ENCODE measurements at places on chromosomes 4 and X. TPM values are rescaled to one million over a fixed set of nuclear protein-coding genes. Genes with fewer than 3 reads are reported as not detected.
A peak's percentile ranks its signal among the peaks of the same experiment; 100 is the strongest.

- DNase-seq: no peak
These were observed 569 bp upstream of the FHL1 start for GRCh38 chrX:136146614-136147314.

- DNase-seq: no peak
These were observed 1.2 kb upstream of the CHRNA9 start for GRCh38 chr4:40333921-40334352.

- no peak for DNase-seq
These were observed 50.9 kb downstream of the NFKB1 start for GRCh38 chr4:102551958-102552565.

- peak; percentile 80 for DNase-seq
These were observed 34.2 kb downstream of the IDS start for GRCh38 chrX:149470955-149471354.

DNA sequence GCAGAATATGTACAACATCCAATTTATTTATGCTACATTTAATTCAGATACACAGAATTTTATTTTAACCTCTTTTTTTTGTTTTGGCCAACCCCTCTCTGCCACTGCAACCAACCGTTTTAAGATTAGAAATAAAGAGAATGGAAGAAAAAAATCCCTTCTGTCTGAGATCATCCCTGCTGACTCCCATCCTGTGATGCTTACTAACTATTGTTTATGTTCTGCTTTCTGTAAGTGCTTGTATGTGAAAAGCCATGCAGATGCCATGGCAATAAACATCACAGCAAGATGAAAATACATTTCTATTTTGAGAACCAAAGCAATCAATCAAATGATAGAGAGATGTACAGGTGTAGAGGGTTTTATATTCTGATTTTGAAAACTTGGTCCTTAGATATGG lies 70.1 kb downstream of the GABRB1 start:
- no peak for DNase-seq

- DNase-seq: no peak
These were observed 1.8 kb downstream of the CCSER1 start for GRCh38 chr4:90128961-90129495.

DNA sequence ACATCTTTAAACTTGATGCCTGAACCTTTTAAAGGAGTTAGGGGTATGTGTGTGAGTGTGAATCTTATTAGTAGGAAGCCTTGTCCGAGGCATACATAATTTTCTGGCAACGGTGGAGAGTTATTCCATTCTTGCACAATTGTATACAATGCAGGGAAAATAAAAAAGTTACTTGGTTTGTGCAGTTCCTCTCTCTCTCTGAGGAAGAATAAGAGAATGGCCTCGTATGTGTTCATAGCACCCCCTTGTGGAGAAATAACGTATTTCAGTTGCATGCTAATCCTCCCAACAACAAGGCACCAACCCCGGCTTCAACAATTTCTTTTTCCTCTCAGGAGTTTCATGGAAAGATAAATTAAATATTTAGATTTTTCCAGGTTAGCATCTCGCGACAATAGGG lies 33.7 kb upstream of the FGF13 start:
- DNase-seq: no peak

GRCh38 chr4:141389649-141390048 lies 169.0 kb downstream of the ZNF330 start:
- no peak for DNase-seq

GRCh38 chr4:139725236-139725635 lies 59.6 kb downstream of the MGST2 start:
- DNase-seq: no peak

GRCh38 chrX:13188731-13189309 lies 131.0 kb downstream of the ATXN3L start:
- DNase-seq: no peak

- DNase-seq: no peak
These were observed 152.3 kb downstream of the CENPC start for GRCh38 chr4:67393007-67393406.

- DNase-seq: no peak
These were observed 178.7 kb downstream of the FBXW7 start for GRCh38 chr4:152357206-152357605.

GRCh38 chr4:47012676-47013075 lies 18.7 kb upstream of the GABRB1 start:
- DNase-seq: no peak

GRCh38 chrX:125894947-125895346 lies 271.1 kb downstream of the DCAF12L2 start:
- no peak for DNase-seq

GRCh38 chr4:118772767-118773428 lies 63.0 kb downstream of the SEC24D start:
- no peak for DNase-seq

DNA sequence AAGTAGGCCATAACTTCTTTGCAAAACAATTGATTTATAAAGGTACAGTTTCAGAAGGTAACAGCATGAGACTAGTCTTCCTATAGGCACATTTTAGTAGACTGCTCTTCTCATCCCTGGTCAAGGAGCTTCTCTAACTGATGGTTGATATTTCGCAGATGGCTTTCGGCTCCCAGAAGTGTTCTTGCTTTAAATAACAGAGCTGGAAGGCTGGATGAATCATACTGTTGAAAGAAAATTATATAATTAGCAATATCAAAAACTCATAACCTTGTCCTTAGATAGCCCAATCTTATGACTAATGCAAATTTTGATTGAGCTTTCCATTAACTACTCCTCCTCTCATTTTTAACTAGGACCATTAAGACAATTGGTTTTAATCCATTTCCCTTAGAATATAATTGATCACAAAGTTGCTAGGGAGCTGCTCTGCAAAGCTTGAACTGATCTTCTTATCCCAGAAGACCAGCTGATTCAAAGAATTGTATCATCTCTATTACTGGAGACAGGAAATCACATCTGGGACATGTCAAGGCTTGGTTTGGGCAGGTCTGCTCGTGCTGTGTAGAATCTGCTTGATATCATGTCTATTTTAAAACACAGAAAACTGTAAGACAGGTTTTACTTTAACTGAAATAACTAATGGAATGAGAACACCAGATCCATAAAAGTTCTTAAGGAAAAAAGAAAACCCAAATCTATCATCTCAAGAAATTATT lies 38.6 kb downstream of the CENPU start:
- no peak for DNase-seq

DNA sequence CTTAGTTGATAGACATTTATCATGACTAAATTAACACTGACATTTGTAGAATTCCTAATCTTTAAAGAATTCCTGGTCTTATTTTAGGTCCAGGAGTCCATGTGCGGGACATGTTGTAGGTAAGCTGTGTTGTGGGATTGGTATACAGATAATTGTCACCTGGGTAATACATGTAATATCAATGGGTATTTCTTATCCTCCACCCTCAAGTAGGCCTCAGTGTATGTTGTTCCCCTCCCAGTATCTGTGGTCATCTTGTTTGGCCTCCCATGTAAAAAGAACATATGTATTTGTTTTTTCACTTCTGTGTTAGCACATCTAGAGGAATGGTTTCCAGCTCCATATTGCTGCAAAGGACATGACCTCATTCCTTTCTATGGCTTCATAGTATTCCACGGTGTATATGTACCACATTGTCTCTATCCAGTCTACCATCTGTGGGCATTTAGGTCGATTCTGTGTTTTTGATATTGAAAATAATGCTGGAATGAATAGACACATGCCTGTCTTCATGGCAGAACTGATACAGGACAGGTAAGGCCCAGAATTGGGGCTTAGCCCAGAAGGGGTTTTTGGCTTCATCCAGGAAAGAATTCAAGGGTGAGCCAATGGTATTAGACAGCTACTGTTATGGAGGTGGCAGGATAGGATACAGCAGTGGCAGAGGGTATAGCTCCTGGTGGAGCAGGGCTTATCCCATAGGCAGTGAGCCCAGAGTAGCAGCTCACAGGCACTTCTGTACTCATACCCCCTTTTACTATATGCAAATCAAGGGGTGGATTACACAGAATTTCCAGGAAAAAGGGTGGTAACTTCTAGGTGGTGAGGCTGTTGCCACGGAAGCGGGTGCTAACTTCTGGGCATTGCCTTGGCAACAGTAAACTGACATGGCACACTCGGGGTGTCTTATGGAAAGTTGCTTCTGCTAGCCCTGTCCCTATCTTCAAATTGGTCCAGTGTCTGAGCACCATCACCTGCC lies 66.1 kb upstream of the WDR1 start:
- DNase-seq: no peak

The DDX53 gene
- total RNA-seq: not detected

The TMEM31 gene
- total RNA-seq: not detected

The TAF7L gene
- total RNA-seq: 0.54 TPM

The PLAC1 gene
- not detected for total RNA-seq

The HS6ST2 gene
- 0.82 TPM for total RNA-seq

The MAGEC1 gene
- total RNA-seq: not detected

The CPE gene
- total RNA-seq: 64.5 TPM

The MAGEB6 gene
- not detected for total RNA-seq

Measured in sigmoid colon (tissue), 7 donors.